ENCODE measurements at places on chromosomes 5 and 9. TPM values are rescaled to one million over a fixed set of nuclear protein-coding genes. Genes with fewer than 3 reads are reported as not detected.
A peak's percentile ranks its signal among the peaks of the same experiment; 100 is the strongest.

DNA sequence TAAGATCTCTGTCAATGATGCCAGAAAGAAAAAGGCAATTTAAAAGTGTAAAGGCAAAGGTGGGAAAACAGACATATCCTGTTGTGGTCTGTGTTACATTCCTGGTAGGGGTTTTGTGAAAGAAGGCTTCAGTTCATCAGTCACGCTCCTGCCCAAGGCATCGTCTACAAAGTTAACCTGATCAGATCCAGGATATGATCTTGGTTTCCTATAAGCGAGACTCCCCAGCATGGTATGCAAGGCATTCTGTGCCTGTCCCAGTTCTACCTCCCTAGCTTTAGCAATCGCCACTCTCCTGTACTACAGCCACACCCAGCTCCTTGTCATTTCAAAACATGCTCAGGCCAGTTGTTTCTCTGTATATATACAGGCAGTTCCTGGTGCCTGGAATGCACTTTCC, 58.0 kb upstream of the PTPN3 start:
- no peak overlapping the region for H3K4me3 ChIP-seq
- DNase-seq = no peak
- H3K36me3 ChIP-seq = no peaks in the 10 kb centered on the region

- H3K27ac ChIP-seq = no peak overlapping the region
- peak; percentile 35 for DNase-seq
- no peaks in the 10 kb centered on the region for H3K4me1 ChIP-seq
- no peak overlapping the region for H3K4me3 ChIP-seq
- no peaks in the 10 kb centered on the region for H3K36me3 ChIP-seq
- peaks cover 7% of the 10 kb centered on the region for H3K27me3 ChIP-seq
Measured at GRCh38 chr9:108761655-108762347, 94.0 kb downstream of the ACTL7B start.

- H3K36me3 ChIP-seq = no peaks in the 10 kb centered on the region
- no peaks in the 10 kb centered on the region for H3K4me1 ChIP-seq
Measured at GRCh38 chr9:97372580-97372979, 39.3 kb upstream of the TDRD7 start.

Gene EPB41L4A
- total RNA-seq = 0.79 TPM

DNA sequence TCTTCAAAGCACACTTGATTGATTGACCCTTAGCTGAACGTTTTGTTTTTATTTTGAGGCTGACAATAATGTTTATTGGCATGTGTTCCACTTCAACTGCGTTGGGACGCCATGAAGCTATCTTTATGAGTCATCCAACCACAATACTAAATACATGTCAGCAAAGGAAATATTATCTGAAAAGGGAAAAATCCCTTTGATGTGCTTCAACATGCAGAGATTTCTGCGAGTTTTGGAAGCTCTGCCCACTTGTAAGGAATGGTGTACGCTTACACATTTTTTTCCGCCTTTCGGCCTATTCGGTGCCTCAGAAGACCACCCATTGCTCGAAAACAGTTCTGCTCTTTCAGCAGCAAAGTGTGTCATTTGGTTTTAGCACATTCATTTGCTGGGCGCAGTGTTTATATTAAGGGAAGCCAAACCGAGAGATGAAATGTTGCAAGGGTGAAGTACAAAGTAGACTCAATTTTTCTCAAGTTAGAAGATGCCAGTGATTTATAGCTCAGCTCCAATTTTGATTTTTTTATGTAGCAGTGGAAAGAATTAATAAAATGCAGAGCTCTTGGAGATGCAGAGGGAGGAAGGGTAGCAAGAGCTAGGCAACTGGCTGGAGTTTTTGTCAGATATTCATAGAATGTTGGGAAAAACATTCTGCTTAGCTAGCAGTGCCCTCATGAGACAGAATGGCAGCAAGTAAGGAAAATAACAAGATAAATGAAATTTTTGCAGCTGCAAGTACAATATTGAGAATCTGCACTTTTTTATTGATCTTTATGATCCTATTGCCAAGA, 68.9 kb downstream of the PRDM6 start:
- no peak overlapping the region for H3K4me3 ChIP-seq
- peaks cover 9% of the 10 kb centered on the region for H3K27me3 ChIP-seq
- H3K36me3 ChIP-seq = no peaks in the 10 kb centered on the region
- no peaks in the 10 kb centered on the region for H3K4me1 ChIP-seq

Gene LIFR
- total RNA-seq = 0.05 TPM

Gene STXBP1
- 26.6 TPM for total RNA-seq

DNA sequence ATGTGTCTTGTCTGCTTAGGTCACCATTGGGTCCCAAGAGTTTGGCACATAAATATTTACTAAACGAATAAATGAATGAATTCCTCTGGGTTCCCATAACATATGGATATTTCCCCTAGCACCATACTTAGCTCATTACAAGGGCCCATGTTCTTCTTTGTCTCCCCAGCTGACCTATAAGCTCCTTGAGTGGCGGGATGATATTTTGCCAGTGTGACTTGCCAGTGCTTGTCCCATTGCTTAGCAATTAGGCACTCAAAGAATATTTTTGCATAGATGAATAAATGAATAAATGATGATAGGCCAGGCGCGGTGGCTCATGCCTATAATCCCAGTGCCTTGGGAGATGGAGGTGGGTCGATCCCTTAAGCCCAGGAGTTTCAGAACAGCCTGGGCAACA, 16.9 kb upstream of the CTNNA1 start:
- H3K4me3 ChIP-seq = no peak overlapping the region
- no peak overlapping the region for H3K27ac ChIP-seq
- no peaks in the 10 kb centered on the region for H3K36me3 ChIP-seq
- peaks cover 52% of the 10 kb centered on the region for H3K27me3 ChIP-seq
- H3K4me1 ChIP-seq = peaks cover 28% of the 10 kb centered on the region

Gene TNC
- 3.1 TPM for total RNA-seq

- no peaks in the 10 kb centered on the region for H3K36me3 ChIP-seq
- H3K4me3 ChIP-seq = no peak overlapping the region
- H3K27me3 ChIP-seq = peaks cover 53% of the 10 kb centered on the region
- no peak for DNase-seq
- no peak overlapping the region for H3K27ac ChIP-seq
Measured at GRCh38 chr9:126536841-126537465, 76.8 kb upstream of the LMX1B start.

GRCh38 chr9:133995012-133995896, 3.1 kb upstream of the VAV2 start:
- DNase-seq = no peak
- no peaks in the 10 kb centered on the region for H3K4me1 ChIP-seq
- peaks cover 17% of the 10 kb centered on the region for H3K27me3 ChIP-seq
- H3K36me3 ChIP-seq = no peaks in the 10 kb centered on the region
- H3K27ac ChIP-seq = no peak overlapping the region

GRCh38 chr9:3992924-3993323, 306.9 kb downstream of the GLIS3 start:
- peaks cover 2% of the 10 kb centered on the region for H3K36me3 ChIP-seq
- H3K4me3 ChIP-seq = no peak overlapping the region

Gene NEUROG1
- total RNA-seq = not detected

Gene ORM2
- not detected for total RNA-seq

Gene RNF224
- 0.14 TPM for total RNA-seq

Gene HMGCS1
- 81.5 TPM for total RNA-seq

- no peak overlapping the region for H3K4me3 ChIP-seq
- no peak overlapping the region for H3K27ac ChIP-seq
- H3K27me3 ChIP-seq = peaks cover 41% of the 10 kb centered on the region
- H3K4me1 ChIP-seq = peaks cover 6% of the 10 kb centered on the region
Measured at GRCh38 chr5:137575211-137575610, 76.1 kb upstream of the SPOCK1 start.

Gene PDE6A
- total RNA-seq = 0.05 TPM

All from activated T-cell treated with anti-CD3 and anti-CD28 coated beads, Interleukin-2, amount 50 U/mL, for 72 hours (primary cell).